ENCODE measurements at places on chromosomes 16 and 17.

- no peak for DNase-seq
Measured at GRCh38 chr16:9932919-9933653, 249.1 kb downstream of the GRIN2A start.

- DNase-seq, result no peak
Measured at GRCh38 chr16:4202615-4203345, 39.1 kb downstream of the SRL start.

DNA sequence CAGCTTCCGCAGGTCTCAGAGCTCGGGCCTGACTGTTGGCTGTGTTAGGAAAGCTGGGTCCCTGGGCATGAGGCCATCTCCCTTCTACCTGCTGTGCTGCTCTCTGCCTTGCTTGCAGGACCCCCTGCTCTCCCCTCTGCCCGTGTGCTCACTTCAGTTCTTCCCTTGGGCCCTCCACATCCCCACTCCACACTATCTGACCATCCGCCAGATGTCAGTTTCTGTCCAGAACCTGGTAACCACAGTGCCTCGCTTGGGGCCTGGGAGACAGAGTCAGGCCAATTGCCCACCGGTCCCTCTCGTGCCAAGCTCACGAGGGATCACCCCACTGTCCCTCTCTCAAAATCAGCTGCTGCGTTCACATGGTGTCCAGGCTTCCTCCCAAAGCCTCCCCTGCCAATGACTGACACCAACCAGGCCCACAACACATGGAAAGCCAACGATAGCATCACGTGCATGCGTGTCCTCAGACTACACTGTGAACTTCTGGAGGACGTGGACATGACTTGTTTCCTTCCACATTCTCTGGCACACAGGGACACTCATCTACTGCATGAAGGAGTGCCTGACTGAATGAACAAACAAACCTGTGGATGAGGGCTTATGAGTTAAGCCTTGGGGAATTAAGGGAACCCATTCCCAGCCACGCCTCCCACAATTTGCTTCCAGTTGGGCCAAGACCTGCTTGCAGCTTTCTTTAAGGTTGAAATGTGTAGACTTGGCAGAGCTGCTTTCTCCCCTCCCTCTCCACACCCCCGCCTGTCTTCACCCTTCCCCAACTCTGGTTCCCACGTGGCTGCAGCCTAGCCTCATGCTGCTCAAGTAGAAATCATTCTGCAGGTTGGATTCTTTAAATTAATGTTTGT lies 72.5 kb upstream of the ZNF423 start:
- DNase-seq, result no peak

GRCh38 chr16:12448504-12448903 lies 355.2 kb downstream of the CPPED1 start:
- DNase-seq, result no peak

DNA sequence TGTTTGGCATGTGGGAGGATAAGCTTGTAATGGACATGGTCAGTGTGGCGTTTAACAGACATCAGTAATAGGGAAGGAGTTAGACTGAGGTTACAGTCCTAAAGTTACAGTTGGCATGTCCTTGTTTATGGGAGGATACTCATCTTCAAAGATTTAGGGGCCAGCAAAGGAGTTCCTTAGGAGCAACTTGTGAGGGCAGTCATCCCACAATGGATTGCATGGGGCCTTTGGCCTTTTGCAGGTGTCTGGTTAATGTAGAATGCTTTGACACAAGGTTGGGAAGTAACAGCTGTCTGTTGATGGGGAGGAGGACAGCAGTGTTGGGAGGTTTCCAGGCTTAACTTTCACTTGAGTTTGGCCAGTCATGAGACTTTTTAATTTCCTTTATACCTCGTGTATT lies 2.2 kb downstream of the NUBP1 start:
- DNase-seq, result no peak

GRCh38 chr16:12871784-12872183 lies 29.6 kb upstream of the SHISA9 start:
- no peak for DNase-seq

DNA sequence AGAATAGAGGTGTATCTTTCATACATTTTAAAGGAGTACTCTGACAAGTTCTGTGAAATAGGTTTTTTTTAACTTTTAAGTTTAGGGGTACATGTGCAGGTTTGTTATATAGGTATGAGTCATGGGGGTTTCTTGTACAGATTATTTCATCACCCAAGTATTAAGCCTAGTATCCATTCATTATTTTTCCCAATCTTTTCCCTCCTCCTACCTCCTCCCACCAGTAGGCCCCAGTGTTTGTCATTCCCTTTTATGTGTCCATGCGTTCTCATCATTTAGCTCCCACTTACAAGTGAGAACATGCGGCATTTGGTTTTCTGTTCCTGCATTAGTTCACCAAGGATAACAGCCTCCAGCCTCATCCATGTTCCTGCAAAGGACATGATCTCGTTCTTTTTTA lies 175.5 kb downstream of the CYB561 start:
- no peak for DNase-seq

DNA sequence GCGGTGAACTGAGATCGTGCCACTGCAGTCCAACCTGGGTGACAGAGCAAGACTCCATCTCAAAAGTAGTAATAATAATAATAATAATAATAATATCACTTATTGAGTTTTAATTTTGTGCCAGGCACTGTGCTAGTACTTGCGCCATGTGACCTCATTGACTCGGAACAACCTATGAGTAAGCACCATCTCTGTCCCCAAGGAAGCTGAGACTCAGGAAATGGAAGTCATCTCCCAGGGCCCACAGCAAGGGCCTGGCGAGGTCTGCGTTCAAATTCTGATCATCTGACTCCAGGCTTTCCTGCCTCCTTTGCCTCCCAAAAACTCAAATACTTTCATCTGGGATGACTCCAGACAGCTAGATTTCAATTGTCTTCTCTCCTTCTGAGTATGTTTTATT lies 162.9 kb downstream of the SEC14L1 start:
- no peak for DNase-seq

All from activated naive CD4-positive, alpha-beta T cell treated with anti-CD3 and anti-CD28 coated beads, Interleukin-2, amount 50 U/mL, for 16 hours (primary cell).